ENCODE measurements at places on chromosomes 4 and X.

- DNase-seq = no peak
These were observed 14.7 kb upstream of the SH3KBP1 start for GRCh38 chrX:19902110-19902509.

GRCh38 chr4:140098455-140099160 is 55.4 kb downstream of the MAML3 start:
- no peak for DNase-seq

DNA sequence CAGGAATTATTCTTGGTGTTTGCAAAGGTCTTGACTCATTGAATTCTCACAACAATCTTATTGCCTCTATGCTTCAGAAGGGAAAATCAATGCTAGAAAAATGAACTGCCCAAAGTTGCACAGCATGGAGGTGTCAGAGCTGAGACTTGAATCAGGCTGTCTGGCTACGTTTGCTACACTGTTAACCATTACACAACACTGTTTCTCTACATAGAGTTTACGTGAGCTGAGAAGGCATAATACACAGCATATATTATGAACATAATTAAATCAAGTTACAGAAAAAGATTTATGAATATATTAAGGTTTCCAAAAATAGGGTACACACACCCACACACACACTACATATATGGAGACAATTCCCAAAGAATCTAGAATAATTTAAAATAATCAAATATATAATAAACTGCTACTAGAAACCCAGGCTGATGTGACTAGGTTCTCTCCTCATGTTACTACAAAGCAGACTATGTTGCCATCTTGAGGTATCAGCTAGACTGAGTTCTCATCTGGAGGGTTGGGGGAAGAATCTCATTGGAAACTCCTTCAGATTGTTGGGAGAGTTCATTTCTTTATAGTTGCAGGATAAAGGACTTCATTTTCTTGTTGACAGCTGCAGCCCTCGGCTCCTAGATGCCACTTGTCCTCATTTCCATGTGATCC is 1270.5 kb downstream of the ARAP2 start:
- DNase-seq = no peak

DNA sequence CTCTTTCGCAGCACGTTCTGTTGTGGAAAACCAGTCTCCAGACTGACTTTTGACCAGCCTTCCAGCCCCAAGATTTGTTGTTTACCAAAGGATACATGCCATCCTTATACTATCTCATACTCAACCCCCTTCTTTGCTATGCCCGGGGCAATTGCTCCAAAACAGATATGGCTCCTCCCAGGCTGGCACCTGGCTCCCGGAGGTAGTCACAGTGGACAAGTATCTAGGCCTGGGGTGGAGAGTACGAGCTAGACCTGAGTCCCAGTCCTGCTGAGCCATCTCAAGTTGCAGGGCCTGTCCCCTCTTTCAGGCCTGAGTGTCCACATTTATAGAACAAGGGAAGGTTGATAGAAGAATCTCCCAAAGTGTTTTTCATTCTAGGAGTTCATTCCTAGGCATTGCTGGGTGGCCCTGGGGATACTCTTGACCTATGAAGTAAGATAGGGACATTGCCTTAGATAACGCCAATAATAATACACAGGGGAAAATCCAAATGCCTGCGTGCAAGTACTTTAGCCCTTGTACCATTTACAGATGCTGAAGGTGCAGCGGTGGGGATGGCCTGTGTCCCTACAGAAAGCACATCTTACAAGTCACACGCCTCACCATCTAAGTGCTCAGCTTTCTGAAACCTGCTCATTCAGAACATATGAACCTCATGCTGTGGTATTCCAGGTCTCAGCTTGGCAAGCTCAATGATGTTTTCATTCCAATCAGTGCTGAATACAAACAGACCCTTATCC is 136.7 kb upstream of the MAMLD1 start:
- no peak for DNase-seq

- DNase-seq = no peak
These were observed 436.5 kb upstream of the FTHL17 start for GRCh38 chrX:31508338-31508737.

DNA sequence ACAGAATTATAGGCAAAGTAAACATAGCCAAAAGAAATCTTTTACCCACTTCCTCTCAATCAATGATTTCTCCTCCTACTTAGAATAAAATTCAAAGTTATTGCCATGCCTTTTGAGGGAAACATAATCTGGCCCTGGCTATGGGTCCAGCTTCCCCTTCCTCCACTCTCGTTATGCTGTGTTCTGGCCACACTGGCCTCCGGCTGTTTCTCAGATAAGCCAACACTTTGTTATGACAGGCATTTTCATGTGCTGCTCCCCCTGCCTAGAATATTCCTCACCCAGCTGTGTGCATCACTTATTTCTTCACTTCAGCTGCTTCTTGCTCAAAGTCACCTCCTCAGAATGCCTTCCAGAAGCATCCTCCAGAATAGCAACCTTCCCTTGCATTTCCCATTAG is 386.6 kb upstream of the AADAT start:
- no peak for DNase-seq

DNA sequence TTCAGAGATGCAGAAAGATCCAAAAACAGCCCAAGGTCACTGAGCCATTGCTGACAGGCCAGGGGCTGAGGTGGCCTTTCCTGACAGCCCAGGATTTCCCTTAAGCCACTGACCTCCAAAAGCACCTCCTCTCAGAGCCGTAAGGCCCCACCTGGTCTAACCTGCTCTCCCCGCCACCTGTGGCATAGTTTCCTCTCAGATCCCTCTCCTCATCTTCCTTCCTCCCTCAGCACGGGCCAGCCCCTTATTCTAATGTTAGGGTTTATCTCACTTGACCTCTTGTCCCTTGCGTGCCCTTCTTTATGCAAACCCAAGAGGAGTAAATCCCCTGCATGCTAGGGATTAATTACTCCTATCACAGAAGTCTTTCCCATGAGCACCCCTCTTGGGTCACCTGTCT is 113.0 kb downstream of the RBM47 start:
- no peak for DNase-seq

- no peak for DNase-seq
These were observed 25.6 kb downstream of the RPA4 start for GRCh38 chrX:96909291-96909690.

- no peak for DNase-seq
These were observed 83.9 kb downstream of the BEND2 start for GRCh38 chrX:18136816-18137215.

DNA sequence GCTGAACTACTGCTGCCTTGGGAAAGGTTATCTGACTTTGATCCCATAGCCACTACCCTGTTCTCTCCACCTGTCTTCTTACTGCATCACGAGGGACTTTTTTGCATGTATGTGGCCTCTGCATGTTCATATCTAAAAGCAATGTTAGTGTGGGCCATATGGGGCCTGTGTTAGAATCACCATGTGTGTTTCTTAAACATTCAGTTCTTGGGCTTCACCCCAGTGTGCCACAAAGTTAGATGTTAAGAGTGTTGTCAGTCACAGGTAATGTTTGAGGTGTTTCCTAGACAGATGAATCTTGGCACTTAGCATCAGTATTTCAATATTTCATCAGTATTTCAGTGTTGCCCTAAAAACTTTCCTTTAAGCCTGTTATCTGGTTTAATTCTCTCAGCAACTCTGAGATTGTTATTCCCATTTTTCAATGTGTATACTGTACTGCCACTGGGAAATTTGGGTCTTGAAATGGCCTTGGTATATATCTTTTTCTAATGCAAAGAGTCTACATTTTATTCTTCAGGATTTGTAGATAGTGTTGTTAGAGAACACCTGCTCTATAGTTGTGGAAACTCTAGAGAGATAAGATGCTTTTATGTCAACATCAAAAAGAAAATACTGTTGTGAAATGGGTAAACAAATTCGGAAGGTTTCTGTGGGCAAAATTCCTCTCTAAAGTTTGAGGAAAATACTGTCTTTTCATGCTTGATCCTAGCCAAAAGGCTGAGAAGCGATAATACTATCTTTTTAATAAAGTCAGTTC is 259.7 kb downstream of the BMPR1B start:
- no peak for DNase-seq

DNA sequence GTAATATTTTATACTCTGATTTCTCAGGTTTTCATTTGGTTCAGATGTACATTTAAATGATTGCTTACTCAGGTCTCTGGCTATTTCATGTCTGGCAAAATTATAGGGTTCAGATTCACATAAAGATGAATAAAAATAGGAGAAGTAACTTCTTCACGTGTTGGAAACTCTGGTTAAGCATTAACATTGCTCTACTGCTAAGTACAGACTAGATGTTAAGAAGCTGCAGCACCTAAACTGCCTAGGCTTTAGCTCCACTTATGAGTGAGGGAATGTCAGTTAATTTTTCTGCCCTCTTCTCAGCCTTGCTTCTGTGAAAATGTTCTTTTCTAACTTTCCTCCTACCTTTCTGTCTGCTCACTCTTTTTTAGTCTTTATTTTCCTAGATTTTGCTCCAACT is 361.2 kb downstream of the ARAP2 start:
- no peak for DNase-seq

- no peak for DNase-seq
These were observed at the start of gene FRMPD4 for GRCh38 chrX:12138361-12139313. Gene FRMPD4, plus strand, starts transcription at chrX:12138473. Its CDS starts 499 bp downstream, at chrX:12138972.
